ENCODE measurements at places on chromosomes 3 and 15.

GRCh38 chr15:66787489-66787871 is 85.4 kb downstream of the SMAD6 start:
- DNase-seq, result no peak

GRCh38 chr15:98143116-98143515 is 182.6 kb downstream of the ARRDC4 start:
- no peak for DNase-seq

DNA sequence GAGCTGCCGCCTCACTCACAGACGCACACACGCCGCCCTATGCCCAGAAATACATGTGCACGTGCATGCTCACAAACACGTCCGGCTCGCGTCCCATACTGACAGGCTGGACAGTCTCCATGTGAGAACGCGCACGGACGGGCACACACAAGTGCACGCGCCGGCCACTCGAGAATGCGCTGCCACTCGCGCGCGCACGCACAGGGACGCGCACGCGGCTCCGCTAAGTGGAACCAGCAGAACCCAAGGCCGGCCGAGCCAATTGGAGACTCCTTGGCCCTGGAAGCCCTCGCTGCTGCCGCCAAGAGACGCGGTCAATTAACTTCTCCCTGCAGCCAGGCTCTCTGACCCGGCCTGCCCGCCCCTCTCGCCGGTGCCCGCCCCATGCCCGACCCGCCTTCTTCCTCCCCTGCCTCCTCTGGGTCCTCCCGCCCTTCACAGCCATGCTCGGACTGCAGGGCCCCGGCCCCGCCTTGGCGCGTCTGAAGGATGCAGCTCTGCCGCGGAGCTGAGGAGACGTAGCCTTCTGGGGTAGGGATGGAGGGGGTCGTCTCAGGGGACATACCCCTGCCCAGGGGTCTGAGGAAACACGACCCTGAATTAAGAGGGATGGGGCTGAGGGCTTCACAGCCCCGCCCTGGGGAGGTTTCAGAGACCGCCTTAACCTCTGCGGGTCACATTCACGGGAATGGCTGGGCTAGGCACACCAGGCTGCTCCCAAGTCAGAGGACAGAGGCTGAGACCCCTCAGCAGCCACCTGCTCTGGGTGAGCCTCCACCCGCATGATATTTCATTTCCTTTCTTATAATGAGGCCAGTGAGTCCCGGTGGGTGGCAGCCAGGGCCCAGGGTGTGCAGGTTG is 15.0 kb downstream of the PTH1R start:
- DNase-seq, result peak; percentile 87

GRCh38 chr3:63352008-63352279 is 73.8 kb downstream of the SYNPR start:
- no peak for DNase-seq

DNA sequence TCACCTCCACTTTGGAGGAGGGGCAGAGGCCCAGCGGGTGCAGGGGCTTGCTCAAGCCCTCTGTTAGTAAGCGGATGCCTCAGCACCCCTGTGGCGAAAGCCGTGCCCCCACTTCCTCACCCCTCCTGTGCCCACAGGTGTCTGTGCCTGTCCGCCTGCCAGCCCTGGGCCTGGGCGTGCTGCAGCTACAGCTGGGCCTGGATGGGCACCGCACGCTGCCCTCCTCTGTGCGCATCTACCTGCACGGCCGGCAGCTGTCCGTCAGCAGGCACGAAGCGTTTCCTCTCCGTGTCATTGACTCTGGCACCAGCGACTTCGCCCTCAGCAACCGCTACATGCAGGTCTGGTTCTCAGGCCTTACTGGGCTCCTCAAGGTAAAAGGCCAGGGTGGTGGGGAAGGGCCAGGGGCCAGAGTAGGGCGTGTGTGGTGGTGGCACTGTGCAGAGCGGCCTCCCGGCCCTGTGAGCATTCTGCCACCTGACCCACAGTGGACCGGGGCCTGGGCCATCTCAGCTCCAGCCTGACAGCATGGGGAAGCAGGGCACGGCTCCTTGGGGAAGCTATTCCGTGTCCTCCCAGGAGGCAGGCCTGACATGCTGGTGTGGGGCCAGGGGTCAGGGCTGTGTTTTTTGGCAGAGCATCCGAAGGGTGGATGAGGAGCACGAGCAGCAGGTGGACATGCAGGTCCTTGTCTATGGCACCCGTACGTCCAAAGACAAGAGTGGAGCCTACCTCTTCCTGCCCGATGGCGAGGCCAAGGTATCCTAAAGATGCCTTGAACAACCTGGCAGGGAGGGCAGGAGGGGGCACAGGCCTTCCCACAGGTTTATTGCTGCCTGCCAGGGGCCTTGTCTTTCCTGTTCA is 9.0 kb downstream of the MAN2A2 start:
- DNase-seq, result no peak

- no peak for DNase-seq
Observed at GRCh38 chr3:30184091-30184810, 422.1 kb upstream of the TGFBR2 start.

GRCh38 chr3:117305681-117306080 is 596.1 kb downstream of the TUSC7 start:
- DNase-seq, result no peak

- no peak for DNase-seq
Observed at GRCh38 chr3:67389176-67389575, 265.2 kb downstream of the SUCLG2 start.

GRCh38 chr3:112734736-112735350 is 93.9 kb upstream of the CCDC80 start:
- peak; percentile 15 for DNase-seq

DNA sequence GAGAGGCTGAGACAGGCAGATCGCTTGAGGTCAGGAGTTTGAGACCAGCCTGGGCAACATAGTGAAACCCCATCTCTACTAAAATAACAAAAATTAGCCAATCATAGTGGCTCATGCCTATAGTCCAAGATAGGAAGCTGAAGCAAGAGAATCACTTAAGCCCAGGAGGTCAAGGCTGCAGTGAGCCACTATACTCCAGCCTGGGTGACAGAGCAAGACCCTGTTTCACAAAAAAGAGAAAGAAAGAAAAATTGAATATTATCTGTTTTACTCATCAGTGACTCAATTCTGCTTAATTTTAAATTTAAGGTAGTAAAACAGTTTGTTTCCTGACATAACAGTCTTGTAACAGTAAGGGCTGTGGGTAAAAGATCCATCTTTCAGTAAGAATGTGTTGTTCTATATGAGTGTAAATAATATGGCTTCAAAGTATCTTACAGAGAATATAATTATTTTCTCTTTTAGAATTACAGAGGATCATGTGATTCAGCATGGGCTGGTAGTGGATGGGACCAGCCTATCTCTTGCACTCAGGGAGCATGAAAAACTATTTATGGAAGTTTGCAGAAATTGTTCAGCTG is 85.8 kb downstream of the ATP11B start:
- no peak for DNase-seq

DNA sequence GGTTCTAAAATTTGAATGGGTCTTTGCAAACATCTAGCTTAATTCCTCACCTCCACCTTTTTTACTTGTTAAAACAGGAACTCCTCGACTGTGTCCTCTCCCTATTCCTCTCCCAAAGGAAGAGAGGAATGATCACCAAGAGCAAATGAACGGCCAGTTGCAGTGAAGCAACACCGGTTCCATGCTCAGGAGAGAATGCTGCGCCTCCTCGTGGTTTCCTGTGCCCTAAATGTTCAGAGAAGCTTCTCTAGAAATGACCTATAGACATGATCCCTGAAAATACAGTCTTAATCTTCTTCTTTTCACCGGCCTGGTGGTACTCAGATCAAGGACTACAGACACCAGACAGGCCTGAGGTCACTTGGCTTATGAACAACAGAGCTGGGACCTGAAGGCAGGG is 65.1 kb upstream of the GUCA1C start:
- DNase-seq, result no peak

DNA sequence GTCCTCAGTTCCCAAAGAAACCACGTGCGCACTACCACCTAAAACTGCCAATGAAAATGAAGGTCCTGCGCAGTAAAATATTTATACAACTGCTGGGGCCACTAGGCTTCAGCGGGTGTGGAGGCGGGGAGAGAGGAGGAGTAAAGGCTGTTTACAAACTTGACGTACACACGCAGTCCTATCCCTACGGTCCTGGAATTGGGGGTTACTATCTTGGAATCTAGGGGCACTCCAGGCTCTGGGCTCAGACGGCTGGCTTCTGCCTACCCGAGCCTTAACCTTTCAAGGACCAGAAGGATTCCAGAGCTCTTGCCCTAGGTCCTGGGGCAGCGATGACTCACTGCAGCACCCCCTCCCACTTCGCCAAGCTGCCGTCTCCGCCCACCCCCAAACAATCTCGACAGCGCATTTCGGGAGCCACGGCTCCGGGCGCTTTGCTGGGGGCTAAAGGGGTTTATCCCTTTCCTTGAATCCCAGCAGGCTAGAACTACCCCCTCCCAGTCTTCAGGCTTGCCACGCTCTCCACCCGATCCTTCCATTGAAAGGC is 3.0 kb downstream of the ADAMTS9 start:
- no peak for DNase-seq

GRCh38 chr3:177197727-177198460 is 612 bp upstream of the TBL1XR1 start:
- DNase-seq, result peak; percentile 56

DNA sequence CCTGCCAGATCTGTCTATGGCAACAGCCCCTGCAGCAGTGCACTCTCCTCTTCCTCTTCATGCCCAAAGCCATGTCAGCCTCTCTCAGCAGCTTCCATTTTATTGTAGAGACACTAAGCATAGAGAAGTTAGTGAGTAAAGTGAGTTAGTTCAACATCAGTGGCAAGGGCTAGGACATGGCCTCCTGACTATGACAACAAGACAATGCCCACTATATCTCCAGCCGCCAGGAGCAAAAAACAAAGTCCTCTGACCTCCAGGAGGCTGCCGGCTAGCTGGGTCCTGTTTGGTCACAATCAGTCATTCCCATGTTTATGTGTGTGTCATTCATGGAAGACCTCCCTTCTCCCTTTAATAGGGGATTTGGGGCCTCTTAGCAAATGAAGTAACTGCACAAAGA is 14.9 kb downstream of the NR1I2 start:
- no peak for DNase-seq

DNA sequence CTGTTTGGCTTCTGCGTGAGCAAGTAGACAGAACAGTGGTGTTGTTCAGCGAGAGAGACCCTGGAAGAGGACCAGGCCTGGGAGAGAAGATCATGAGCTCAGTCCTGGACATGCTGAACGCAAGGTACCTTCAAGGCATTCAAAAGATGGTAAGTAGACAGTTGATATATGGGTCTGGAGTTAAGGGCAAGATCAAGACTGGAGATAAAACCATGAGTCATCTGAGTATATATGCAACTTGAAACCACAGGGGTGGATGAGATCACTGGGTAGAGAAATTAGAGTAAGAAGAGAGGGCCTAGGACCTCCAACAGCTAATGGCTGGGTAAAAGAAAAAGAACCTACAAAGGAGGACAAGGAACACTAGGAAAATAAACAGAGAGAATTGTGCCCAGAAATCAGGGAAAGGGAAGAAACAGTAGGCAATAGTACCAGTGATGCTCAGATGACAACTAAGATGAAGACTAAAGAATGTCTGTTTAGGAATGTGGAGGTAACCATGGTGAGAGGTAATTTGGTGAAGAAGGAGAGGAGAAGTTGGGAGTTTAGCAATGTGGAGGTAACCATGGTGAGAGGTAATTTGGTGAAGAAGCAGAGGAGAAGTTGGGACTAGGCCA is 343.2 kb upstream of the ADAMTS9 start:
- DNase-seq, result no peak

DNA sequence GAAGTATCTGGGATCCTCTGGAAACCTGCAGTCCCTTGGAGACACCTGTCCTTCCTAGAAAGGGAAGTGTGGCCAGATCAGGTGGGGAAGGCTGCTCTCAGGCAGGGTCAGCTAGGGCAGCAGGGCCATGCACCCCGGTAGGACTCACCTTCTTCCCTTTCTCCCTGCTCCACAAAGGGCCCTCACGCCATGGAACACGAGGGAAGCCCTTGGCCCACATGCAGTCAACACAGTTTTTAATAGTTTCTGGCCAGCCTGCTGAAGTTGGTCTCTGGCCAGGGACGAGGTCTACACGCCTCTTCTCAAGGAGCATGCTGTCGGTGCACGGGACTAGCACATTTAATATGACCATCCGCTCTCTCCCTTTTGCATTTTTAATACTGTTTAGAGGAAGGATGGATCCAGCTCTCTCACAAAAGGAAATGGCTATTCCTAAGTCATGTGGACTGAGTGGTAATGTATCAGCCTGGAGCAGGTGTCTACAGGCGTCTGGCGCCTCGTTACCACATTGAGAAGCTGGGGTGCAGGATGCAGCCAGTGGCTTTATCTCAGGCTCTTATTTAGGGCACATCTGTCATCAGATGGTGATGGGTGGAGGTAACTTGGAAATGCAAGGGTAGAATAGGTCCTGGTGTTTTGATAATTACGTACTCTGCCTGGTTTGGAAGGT is 153.9 kb downstream of the KLF13 start:
- peak; percentile 74 for DNase-seq

- DNase-seq, result no peak
Observed at GRCh38 chr3:71299160-71299559, 284.4 kb downstream of the FOXP1 start.

DNA sequence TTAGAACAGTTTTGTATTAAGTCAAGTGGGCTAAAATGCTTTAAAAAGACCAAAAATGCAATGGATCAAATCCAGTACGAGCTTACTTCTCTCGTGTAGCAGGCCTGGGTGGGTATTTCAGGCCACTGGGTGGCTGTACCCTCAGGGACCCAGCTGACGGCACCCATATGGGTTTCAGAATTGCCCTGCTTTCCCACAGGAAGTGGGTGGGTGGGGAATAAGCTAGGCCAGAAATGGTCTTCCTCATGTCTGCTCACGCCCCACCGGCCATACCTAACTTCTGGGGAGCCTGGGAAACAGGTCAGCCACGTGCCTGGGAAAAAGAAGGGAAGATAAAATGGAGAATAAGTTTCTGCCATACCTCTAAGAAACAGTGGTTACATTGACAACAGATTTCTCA is 20.3 kb downstream of the GPR160 start:
- no peak for DNase-seq

- no peak for DNase-seq
Observed at GRCh38 chr3:189827108-189827507, 195.9 kb downstream of the TP63 start.

DNA sequence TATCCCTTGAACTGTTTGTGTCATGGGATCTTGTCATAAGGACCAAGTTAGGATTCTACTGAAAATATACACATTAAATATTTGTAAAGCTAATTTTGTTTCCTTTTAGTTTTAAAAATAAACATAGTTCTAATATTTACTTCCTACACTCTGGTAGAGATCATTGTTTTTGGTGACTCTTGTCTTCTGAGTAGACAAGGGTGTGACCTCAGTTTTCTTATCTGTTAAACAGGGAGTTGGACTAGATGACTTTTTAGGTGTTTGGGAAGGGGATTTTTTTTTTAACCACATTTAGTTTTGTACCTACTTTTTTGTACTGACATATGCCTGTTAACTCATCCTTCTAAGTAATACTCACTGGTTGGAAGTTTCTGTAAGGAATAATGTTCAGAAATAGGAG is 30.8 kb downstream of the PLS1 start:
- DNase-seq, result no peak

Measured in G401 (cell line).